Stimulated activated CD4-positive, alpha-beta T cell treated with anti-CD3 and anti-CD28 coated beads, Interleukin-1b, Interleukin-23, amount 100 ng/mL, for 1 hour (primary cell): ENCODE measurements at places on chromosomes 4 and X.

GRCh38 chrX:109830704-109831206, 97.7 kb upstream of the ACSL4 start:
- no peak for DNase-seq

GRCh38 chrX:23503835-23504539, 163.3 kb upstream of the PRDX4 start:
- DNase-seq, result no peak

- no peak for DNase-seq
Measured at GRCh38 chr4:184343502-184344177, 126.0 kb upstream of the ENPP6 start.

GRCh38 chr4:153295131-153295755, 49.2 kb upstream of the MND1 start:
- no peak for DNase-seq

DNA sequence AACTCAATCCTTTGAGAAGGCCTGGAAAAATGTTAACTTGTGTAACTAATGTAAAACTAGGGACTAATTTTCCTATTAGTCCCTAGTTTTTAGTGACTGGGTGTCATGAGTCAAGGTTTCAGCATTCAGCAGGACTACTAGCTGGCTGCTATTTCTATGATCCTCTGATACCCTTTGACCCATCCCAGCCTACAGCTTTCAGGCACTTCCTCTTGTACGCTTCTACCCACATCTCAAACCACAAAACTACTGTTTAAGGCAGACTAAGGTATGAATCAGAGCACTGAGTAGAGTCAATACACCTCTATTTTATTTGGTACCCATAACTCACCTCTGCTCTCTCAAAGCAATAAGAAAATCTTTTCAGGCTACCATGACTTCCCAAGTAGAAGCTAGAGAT, 809.6 kb downstream of the PDHA2 start:
- no peak for DNase-seq

DNA sequence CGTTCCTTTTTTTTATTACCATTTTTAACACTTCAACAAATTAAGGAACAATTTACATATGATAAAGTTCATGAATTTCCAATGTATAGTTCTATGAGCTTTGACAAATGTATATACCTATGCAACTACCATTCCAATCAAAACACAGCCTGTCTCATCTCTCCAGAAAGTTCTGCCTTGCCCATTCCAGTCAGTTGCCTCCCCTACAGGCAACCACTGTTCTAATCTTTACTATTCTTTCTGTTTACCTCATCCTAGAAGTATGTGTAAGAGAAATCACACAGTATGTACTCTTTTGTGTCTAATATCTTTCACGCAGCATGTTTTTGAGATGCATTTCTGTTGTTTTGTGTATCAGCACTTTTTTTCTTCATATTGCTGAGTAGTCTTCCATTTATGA, 224.9 kb downstream of the KIT start:
- no peak for DNase-seq

- DNase-seq, result no peak
Measured at GRCh38 chrX:137031517-137032340, 2.1 kb downstream of the GPR101 start.

DNA sequence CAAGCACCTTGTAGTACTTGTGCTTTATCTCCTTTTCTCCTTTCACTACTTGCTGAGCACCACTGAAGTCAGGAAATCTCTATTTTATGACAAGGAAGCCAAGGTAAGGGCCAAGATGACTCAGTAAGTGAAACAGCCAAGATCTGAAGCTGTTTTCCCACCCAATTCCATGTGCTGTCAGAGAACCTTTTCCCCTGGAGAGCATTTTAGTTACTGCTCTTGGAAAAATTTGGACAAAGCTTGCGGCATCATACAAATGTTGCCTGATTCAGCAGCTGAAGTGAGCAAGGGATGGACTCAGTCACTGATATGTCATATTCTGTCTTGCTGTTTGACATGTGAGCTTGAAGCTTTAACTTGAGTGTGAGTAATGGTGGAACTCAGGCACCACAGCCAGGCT, 391.4 kb downstream of the RAB28 start:
- DNase-seq, result no peak

GRCh38 chr4:180828455-180829018, 1414.7 kb upstream of the TENM3 start:
- DNase-seq, result no peak

DNA sequence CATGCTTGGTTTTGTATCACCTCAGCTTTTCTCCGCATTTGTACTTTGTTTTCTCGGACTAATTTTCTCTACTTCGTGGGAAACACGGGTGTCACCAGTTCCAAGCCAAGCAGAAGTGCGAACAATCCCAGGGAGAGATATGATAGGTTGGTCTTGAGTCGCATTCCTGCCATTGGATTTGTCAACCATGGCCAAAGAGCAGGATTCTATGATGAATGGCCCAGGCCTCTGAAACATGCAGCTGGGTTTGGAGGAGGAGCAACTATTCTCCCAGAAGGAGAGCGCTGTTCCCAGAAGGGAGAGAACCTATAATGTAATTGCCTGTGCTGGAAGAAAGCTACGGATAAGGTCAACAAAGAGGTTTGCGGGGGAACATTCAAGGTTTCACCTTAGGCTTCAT, 10.3 kb upstream of the FGFBP1 start:
- no peak for DNase-seq

- no peak for DNase-seq
Measured at GRCh38 chr4:119643306-119644042, 14.9 kb upstream of the PDE5A start.

DNA sequence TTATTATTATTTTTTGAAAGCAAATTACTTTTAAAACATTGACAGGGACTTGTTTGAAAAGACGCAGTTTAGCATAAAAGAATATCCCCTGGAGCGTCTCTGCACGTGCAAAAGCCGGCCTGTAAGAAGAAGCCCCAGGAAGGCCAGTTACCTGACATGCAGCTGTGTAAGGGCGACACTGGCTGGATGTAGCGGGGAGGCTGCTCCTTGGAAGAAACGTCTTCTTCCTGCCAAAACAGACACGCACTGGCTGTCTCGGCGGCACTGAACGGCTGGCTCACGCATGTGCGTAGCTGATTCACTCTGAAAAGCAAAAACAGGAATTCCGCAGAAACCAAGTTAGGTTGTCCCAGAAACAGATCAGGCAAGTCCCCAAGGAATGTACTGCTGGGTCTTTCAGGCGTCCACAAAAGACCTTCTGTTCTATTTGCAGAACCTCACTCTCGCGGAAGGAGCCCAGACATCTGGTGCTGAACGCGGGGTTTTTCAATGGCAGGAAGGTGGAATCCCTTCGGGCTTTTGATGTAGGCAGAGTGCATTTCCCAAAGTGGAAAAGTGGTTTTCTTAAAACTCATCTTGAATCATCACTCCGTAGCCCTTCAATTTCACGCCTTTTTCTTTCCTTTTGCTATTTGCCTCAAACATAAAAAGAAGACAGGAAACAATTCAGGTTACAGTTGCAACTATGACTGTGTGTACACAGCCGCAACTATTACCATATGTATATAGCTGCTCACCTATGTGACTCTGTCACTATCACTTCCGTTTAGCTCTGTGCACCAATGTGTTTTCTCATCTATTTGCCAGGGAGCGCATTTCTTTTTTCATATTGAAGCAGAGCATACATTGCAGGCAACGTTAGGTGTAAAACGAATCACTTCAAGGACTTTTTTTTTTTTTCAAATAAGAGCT, 38.1 kb upstream of the ARSH start:
- DNase-seq, result no peak

- DNase-seq, result peak; percentile 85
Measured at GRCh38 chrX:154368630-154369448, 5.6 kb downstream of the FLNA start.

DNA sequence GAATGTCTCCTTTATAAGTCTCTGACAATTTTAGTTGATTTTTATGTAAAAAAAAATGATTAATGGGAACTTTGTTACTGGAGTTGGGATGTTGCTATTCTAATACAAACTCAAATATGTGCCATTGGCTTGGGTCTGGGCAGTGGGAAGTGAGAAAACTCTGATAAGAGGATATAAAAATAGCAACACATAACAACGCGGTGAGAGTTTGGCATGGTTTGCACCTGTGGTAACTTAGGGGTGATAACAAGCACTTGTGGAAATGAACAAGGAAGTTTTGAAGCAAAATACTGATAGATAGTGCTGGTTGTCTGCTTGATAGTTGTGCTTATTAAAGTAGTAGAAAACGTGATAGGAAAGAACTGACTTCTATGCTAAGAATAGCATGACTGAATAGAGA, 743.3 kb upstream of the AGA start:
- no peak for DNase-seq

DNA sequence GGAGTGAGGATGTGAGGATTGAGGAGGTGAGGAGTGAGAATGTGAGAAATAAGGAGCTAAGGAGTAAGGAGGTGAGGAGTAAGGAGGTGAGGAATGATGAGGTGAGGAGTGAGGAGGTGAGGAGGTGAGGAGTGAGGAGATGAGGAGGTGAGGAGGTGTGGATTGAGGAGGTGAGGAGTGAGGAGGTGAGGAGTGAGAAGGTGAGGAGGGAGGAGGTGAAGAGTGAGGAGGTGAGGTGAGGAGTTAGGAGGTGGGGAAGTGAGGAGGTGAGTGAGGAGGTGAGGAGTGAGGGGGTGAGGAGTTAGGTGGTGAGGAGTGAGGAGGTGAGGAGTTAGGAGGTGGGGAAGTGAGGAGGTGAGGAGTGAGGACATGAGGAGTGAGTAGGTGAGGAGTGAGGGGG, 74.8 kb upstream of the MXD4 start:
- no peak for DNase-seq

DNA sequence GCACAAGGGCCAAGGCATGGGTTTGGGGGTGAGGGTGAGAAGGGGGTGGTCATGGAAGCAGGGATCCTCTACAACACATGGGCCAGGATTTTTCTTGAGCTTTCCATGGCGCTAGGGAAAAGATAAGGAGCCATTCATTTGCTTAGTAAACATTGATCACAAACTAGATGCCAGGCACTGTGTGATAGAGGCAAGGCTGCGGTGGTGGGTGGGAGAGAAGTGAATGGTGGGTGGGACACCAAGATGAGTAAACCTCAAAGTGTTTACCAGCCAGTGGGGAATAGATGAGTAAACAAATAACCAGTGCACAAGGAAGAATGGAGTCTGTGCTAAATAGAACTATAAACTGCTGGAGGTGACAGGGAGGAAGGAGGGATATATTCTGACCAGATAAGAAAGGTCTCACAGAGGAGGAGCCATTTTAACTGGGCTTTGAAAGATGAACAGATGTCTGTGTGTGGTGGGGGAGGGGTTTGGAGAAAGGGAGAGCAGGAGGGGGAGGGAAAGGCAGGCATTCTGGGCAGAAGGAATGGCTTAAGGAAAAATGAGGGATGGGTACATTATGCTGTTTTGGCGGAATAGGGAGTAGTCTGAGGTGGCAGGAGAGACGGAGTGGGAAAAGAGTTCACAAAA, 48.0 kb upstream of the LAS1L start:
- DNase-seq, result no peak

DNA sequence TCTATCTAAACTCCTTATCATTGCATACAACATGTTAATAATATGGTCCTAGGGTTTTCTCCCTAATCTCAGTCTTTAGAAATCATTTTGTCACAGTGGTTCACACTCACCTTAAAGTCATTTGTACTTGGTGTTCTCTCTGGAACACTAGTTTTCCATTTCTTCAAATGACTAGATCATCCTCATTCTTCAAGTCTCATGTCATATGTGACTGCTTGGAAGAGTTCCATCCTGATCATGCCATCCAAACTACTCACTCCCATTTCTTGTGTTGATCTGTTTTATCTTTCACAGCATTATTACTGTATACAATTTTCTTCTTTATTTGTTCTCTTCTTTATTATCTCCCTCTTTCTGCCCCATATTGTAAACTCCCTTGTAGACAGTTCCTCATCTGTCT, 66.5 kb downstream of the HTR2C start:
- DNase-seq, result no peak

- no peak for DNase-seq
Measured at GRCh38 chr4:179071131-179071530, 1628.9 kb upstream of the AGA start.

GRCh38 chrX:2301901-2302300, 198.9 kb downstream of the DHRSX start:
- DNase-seq, result no peak

- DNase-seq, result no peak
Measured at GRCh38 chr4:181331214-181331613, 912.0 kb upstream of the TENM3 start.

GRCh38 chr4:120139392-120139791, 72.7 kb upstream of the MAD2L1 start:
- DNase-seq, result no peak

DNA sequence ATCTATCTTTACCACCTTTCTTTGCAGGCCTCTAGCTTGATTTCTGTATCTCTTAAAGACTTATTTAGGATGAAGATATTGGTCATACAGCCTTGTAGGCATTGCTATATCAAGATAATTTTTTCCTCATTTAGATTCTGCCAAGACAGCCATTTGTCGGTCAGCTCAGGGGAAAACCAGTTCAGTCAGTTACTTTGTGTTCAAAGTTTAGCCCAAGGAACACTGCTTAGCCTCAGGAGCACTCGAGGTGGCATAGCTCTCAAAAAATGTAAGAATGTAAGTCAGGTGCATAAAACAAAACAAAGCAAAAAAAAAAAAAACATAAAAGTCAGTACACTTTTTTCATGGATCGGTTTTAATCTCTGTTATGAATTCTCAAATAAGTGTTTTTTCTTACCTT, 43.4 kb downstream of the NRK start:
- DNase-seq, result no peak

- DNase-seq, result no peak
Measured at GRCh38 chr4:88230969-88231771, 53.2 kb downstream of the PPM1K start.

DNA sequence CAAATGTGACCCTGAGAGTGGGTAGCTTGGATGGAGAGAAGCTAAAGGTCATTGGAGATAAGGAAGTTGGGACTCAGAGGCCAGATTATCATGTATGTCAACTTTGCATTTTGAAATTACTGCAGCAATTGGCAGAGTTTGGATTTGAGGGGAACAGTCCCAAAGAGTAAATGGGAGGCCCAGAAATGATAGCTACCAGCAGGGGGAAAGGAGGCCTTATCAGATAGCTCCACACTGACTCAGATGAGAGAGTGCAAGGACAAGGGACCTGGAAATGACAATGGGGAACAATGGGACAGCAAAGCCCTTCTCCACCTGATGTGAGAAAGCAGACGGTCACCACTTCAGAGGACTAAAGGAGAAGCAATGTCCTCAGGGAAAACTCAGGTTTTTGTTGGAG, 201.5 kb upstream of the JADE1 start:
- no peak for DNase-seq

DNA sequence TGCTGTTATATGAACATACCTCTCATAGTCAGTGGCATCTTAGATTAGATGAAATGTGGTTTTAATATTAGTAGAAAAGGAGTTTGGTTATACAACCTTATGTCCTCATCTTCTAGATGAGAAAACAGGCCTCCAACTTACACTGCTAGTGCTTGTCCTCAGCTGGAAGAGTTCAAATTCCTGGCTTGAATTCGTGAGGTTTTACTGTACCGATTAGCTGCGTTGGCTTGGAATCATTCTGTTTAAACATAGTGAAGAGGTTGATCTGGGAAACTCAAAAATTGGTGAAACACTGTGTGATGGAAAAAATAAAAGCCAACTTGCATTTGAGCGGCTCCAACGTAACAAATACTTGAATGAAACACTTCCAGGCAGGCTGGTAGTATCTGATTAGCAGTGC, 81.0 kb downstream of the LNX1 start:
- DNase-seq, result no peak
